ENCODE measurements at places on chromosomes 1 and 21. TPM values are rescaled to one million over a fixed set of nuclear protein-coding genes. Genes with fewer than 3 reads are reported as not detected.

The PHC2 gene
- total RNA-seq: 207 TPM

- peaks cover 82% of the 10 kb centered on the region for H3K4me1 ChIP-seq
- no peaks in the 10 kb centered on the region for H3K27me3 ChIP-seq
- H3K4me3 ChIP-seq: peak overlapping the region; percentile 78
- DNase-seq: peak; percentile 97
- peaks cover 22% of the 10 kb centered on the region for H3K36me3 ChIP-seq
Measured at GRCh38 chr1:150560576-150561253, 11.5 kb downstream of the ADAMTSL4 start.

DNA sequence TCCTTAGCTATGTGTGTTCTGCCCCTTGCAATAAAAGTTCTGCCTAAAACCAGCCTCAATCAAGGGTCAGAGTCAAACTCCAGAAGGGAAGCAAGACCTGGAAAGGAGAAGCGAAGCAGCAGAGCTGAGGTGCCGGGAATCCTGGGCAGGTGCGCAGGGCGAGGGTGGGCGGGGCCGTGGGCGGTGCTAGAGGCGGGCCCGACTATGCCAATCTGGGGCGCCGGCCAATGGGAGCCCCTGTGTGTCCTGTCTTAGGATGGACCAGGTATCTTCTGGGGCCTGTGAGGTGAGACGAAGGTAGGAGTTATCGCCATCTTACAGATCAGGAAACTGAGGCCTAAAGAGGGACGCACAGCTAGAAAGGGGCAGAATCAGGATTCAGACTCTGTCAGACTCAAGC is 120.3 kb downstream of the PTPRU start:
- H3K4me3 ChIP-seq: no peak overlapping the region
- no peak for DNase-seq
- H3K4me1 ChIP-seq: no peaks in the 10 kb centered on the region
- no peaks in the 10 kb centered on the region for H3K27me3 ChIP-seq
- H3K27ac ChIP-seq: no peak overlapping the region

DNA sequence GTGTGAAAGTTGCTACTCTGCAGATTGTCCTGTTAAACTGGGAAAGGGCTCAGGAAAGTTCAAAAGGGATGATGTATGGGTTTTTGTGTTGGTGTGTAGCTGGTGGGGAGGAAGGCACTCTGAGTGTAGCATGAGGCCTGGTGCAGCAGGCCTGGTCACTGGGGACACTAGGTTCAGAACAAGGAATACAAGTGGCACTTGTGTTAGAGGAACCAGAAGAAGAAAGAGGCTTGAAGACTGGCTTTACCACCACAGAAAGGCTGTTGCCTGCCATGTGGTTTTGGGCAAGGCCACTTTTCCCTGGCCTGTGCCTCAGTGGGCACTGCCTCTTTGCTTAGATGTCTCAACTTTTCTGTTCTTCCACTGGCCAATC is 122.8 kb downstream of the NOS1AP start:
- no peak overlapping the region for H3K27ac ChIP-seq
- no peaks in the 10 kb centered on the region for H3K36me3 ChIP-seq
- no peak overlapping the region for H3K4me3 ChIP-seq
- H3K4me1 ChIP-seq: no peaks in the 10 kb centered on the region

The ANGPTL3 gene
- total RNA-seq: not detected

DNA sequence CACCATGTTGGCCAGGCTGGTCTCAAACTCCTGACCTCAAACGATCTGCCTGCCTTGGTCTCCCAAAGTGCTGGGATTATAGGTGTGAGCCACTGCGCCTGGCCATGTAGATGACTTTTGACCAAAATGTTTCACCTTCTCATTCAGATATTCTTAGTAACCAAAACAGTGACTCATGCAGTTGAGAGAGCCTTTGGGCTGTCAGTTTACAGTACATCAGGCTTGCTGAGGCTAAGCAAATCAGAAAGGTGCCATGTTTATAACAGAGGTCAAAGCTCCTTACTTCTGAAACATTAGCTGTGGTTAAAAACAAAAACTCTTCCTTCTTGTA is 21.0 kb downstream of the CNIH4 start:
- H3K27me3 ChIP-seq: no peaks in the 10 kb centered on the region
- H3K4me3 ChIP-seq: no peak overlapping the region
- DNase-seq: no peak
- peak overlapping the region; percentile 3 for H3K27ac ChIP-seq
- peaks cover 43% of the 10 kb centered on the region for H3K4me1 ChIP-seq

DNA sequence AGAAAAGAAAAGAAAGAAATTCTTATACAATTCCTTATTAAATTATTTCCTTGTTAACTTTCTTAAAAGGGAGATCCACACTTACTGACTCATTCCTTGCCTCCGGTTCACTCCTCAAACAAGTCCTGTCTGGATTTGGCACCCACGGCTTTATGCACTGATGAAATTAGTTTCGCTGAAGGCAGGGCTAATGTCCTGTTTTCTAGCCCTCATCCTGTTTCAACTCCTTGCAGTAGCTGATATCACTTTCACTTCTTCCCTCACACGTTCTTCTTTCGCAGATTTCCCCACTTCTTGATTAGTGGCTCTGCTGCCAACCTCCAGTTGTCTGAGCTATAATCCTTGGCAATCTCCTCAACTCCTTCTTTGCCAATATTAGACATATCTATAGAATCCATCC is 215.2 kb downstream of the URB2 start:
- no peak overlapping the region for H3K27ac ChIP-seq
- H3K36me3 ChIP-seq: no peaks in the 10 kb centered on the region
- DNase-seq: no peak
- no peak overlapping the region for H3K4me3 ChIP-seq
- no peaks in the 10 kb centered on the region for H3K27me3 ChIP-seq

DNA sequence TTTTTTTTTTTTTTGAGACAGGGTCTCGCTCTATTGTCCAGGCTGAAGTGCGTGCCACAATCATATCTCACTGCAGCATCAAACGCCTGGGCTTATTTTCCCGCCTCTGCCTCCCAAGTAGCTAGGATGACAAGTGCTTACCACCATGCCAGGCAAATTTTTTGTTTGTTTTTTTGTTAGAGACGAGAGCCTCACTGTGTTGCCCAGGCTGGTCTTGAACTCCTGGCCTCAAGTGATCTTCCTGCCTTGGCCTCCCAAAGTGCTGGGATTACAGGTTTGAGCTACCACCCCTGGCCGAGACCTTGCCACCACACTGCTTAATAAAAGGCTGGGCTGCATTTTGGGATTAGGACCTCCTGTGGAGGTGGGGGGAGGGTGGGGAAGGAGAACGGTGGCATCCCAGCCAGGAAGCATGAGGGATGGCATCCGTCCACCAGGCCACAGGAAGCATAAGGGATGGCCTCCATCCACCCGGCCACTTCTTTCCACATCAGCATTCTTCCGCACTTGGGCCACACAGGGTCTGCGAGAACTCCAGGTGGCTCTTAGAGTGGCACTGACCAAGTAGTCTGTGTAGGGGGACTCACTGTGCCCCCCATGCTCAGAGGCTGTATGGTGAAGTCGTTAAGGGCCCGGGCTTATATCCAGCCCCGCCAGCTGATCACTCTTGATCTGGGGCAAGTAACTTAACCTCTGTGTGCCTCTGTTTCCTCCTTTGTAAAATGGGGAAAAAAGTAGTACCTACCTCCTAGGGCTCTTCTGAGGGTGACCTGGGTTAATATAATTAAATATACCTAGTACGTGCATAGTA is 75.0 kb downstream of the GALNT2 start:
- peaks cover 69% of the 10 kb centered on the region for H3K4me1 ChIP-seq
- DNase-seq: peak; percentile 40
- H3K27me3 ChIP-seq: no peaks in the 10 kb centered on the region
- no peak overlapping the region for H3K27ac ChIP-seq
- H3K36me3 ChIP-seq: no peaks in the 10 kb centered on the region
- H3K4me3 ChIP-seq: no peak overlapping the region

GRCh38 chr1:186680245-186681061 is at the start of gene PTGS2:
Gene PTGS2, minus strand, starts transcription at chr1:186680423. Its CDS starts 133 bp downstream, at chr1:186680290.
- no peaks in the 10 kb centered on the region for H3K36me3 ChIP-seq
- H3K27me3 ChIP-seq: no peaks in the 10 kb centered on the region
- peak within 1 kb of the TSS; percentile 73 for H3K4me3 ChIP-seq
- peak within 1 kb of the TSS; percentile 81 for H3K27ac ChIP-seq
- H3K4me1 ChIP-seq: peaks cover 24% of the 10 kb centered on the region
- peak; percentile 89 for DNase-seq

DNA sequence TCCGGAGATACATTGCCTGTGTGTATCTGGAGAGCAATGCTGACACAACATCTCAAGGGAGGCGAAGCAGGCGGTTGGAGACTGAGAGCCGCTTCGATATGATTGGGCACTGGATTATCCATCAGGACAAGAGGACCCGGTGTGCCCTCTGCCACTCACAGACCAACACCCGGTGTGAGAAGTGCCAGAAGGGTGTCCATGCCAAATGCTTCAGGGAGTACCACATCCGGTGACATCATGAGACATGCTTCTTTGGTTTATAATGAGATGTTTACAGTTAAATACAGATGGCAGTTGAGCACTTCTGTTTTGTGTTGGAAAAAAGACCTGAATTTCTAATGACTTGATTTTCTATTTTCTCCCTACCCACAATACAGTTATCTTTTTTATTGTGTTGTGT is 12.1 kb downstream of the PGBD2 start:
- H3K36me3 ChIP-seq: peaks cover 53% of the 10 kb centered on the region
- no peak for DNase-seq
- H3K27ac ChIP-seq: no peak overlapping the region
- no peaks in the 10 kb centered on the region for H3K27me3 ChIP-seq
- no peak overlapping the region for H3K4me3 ChIP-seq
- H3K4me1 ChIP-seq: peaks cover 8% of the 10 kb centered on the region

Data from spleen (tissue), 13 donors.